ENCODE measurements at places on chromosomes 1 and 21. TPM values are rescaled to one million over a fixed set of nuclear protein-coding genes. Genes with fewer than 3 reads are reported as not detected.
A peak's percentile ranks its signal among the peaks of the same experiment; 100 is the strongest.

- DNase-seq, result no peak
- H3K36me3 ChIP-seq, result no peaks in the 10 kb centered on the region
- peak overlapping the region; percentile 70 for H3K27ac ChIP-seq
- H3K27me3 ChIP-seq, result no peaks in the 10 kb centered on the region
- peaks cover 49% of the 10 kb centered on the region for H3K4me1 ChIP-seq
- no peak overlapping the region for H3K4me3 ChIP-seq
Measured at GRCh38 chr1:40339420-40340323, 22.6 kb upstream of the COL9A2 start.

DNA sequence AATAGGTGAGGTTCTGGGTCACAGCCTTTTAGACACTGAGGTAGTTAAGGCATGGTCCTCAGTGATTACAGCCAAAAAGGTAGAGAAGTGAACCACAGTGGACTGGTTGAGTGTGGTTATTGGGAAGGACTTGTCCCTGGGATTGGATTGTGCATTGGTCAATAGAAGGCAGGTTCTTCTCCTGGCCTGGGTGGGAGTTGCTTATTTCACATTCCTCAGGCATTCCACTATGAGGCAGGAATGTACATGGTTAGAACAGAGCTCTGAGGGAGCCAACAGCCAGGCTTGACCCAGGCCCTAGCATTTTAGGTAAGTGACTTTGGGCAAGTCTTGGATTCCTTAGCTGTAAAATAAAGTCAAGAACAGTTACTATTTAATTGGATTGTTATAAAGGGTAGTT is 97.9 kb upstream of the MARK1 start:
- H3K36me3 ChIP-seq, result no peaks in the 10 kb centered on the region
- H3K4me1 ChIP-seq, result peaks cover 1% of the 10 kb centered on the region
- no peak overlapping the region for H3K27ac ChIP-seq
- peaks cover 12% of the 10 kb centered on the region for H3K27me3 ChIP-seq

DNA sequence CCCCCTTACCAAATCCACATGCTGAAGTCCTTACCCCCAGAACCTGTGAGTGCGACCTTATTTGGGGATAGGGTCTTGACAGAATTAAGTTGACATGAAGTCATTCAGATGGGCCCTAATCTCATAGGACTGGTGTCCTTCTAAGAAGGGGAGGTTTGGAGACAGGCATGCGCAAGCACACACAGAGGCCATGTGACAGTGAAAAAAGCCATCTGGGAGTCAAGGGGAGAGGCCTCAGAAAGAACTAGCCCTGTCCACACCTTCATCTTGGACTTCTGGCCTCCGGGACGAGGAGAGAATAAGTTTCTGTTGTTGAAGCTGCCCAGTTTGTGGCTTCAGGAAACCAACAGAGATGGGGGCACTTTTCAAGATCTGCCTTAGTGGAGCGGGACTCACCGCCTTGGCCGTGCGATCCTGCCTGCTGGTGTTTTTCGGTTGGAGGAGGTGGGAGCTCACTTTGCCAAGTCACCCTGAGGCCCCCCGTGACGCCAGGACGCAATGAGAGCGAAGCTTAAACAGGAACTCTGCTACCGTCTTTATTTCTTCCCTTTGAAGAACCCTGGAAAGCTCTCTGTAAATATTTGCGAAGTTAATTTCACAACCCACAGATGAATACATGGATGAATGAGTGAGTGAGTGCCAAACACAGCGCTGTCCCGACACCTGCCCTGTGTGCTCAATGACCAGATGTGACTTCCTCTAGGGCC is 42.5 kb upstream of the C1orf174 start:
- H3K4me3 ChIP-seq, result no peak overlapping the region
- H3K4me1 ChIP-seq, result no peaks in the 10 kb centered on the region
- no peak overlapping the region for H3K27ac ChIP-seq
- peaks cover 2% of the 10 kb centered on the region for H3K27me3 ChIP-seq
- DNase-seq, result no peak

Gene PEX11B
- 26.4 TPM for total RNA-seq

- peaks cover 9% of the 10 kb centered on the region for H3K4me1 ChIP-seq
- H3K4me3 ChIP-seq, result no peak overlapping the region
- no peaks in the 10 kb centered on the region for H3K27me3 ChIP-seq
- no peaks in the 10 kb centered on the region for H3K36me3 ChIP-seq
- DNase-seq, result no peak
Measured at GRCh38 chr1:226788965-226789364, 49.9 kb upstream of the ITPKB start.

DNA sequence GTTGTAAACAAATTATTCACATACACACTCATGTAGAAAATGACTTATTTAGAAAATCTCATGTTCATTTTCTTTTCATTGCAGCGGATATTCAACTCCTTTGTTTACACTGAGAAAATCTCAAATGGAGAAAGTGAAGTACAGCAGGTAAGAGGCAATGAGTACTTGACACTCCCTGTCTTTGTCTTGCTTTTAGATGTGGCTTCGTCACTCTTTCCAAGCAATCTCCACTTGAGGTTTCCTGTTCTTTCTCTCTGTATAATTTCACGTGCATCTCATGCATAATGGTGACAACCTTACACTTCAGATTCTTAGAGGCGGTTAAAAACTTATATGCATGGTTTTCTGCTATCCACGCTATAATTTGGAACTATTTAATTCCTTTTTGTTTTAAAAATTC is 80.6 kb downstream of the CACHD1 start:
- H3K27me3 ChIP-seq, result no peaks in the 10 kb centered on the region
- no peak overlapping the region for H3K27ac ChIP-seq
- peaks cover 46% of the 10 kb centered on the region for H3K4me1 ChIP-seq
- DNase-seq, result peak; percentile 38
- no peaks in the 10 kb centered on the region for H3K36me3 ChIP-seq
- H3K4me3 ChIP-seq, result peak overlapping the region; percentile 9

Gene KCNE1
- total RNA-seq, result 0.07 TPM

GRCh38 chr1:69551476-69552324 is 16.0 kb upstream of the LRRC7 start:
- H3K27me3 ChIP-seq, result no peaks in the 10 kb centered on the region
- H3K4me3 ChIP-seq, result no peak overlapping the region
- H3K36me3 ChIP-seq, result no peaks in the 10 kb centered on the region
- H3K27ac ChIP-seq, result no peak overlapping the region
- no peaks in the 10 kb centered on the region for H3K4me1 ChIP-seq
- no peak for DNase-seq

GRCh38 chr1:10898921-10899320 is 102.5 kb upstream of the CASZ1 start:
- no peaks in the 10 kb centered on the region for H3K36me3 ChIP-seq
- no peak overlapping the region for H3K27ac ChIP-seq
- peaks cover 1% of the 10 kb centered on the region for H3K27me3 ChIP-seq
- peaks cover 5% of the 10 kb centered on the region for H3K4me1 ChIP-seq
- no peak for DNase-seq

Gene PIGV
- 12.0 TPM for total RNA-seq

Gene HSPA6
- 0.14 TPM for total RNA-seq

All from activated CD4-positive, alpha-beta T cell treated with anti-CD3 and anti-CD28 coated beads for 36 hours (primary cell).